ENCODE measurements at places on chromosomes 2 and 18.

GRCh38 chr2:26651470-26651771 is 10.3 kb upstream of the CIB4 start:
- no peak for DNase-seq

DNA sequence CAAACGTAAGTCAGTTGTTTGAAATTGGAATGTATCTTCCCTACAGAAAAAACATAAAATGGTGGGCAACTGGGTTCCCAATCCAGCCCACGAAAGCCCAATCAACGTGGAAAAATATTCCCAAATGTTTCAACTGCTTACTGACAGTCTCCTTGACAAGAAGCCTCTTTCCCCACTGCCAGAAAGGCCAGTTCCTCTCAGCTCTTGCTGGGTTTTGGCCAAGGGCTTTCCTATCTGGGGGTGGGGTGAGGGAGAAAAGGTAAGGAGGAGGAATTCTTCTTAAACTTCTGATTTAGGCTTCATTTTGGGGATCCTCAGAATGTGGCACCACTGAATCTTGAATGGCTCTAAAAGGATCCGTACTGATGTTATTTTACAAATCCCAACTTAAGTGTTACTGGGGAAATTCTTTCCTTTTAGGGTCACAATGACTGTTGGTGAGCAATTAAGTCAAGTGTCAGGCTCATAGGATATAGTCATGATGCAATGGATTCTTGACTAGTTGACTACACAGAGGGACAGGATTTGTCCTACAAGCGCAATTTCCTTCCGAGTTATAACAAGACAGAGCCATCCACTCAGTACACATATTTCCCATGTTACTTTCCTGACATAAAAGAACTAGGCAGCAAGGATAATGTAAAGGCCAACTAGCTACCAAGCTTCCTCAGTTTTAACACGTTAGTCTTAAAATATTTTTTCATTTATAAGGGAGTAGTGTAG is 73.6 kb downstream of the SPRED2 start:
- DNase-seq, result no peak

DNA sequence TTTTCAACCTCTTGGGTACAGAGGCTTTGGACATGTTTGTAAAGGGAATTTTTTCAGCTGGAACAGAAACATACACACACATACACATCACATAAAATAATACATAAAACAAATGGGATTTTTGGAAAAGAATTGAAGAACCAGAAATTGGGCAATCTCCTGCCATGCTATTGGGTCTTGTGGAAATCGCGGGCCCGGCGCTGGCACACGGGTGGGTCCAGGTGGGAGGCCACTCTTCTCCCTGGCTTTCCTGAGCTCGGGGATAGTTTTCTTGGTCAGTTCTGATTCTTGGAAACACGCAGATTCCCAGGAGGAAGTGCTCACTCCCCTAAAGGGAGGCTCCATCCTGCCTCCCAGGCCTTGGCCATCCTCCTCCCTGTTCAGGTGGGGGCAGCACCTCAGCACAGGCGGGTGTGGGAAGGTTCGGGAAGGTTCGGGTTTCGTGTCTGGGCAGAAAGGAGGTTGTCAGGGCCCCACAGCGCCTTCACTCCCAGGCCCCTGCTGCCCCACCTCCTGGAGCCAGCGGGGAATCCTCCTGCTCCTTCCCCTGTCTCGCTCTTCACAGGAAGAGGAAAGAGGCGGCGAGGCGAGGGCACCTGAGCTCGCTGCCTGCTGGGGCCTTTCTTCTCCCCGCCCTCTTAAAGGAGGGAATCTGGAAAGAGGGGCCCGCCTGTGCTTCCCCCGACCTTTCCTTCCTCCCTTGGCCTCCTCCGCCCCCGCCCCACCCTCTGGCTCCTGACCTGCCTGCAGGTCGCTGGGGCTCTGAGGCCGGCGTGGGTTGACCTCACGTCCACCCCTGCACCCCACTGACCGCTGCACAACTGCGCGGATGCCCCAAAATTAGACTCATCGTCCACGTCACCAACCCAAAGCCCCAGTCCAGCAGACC is 97.8 kb upstream of the PXDN start:
- no peak for DNase-seq

DNA sequence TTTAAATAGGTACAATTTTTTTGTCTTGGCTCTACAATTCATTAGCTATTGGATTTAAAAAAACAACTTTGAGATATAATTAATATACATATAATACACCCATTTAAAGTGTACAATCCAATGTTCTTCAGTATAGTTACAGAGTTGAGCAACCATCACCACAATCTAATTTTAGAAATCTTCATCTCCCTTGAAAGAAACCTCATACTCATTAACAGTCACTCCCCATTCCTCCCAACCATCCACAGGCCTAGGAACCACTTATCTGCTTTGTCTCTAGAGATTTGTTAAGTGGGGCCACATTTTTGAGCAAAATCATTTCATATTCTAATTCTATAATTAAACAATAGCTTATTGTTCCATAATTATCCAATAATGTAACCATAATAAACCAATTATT is 32.6 kb downstream of the MRPL33 start:
- no peak for DNase-seq

- no peak for DNase-seq
Measured at GRCh38 chr2:177579486-177580036, 187.0 kb downstream of the AGPS start.
